IPS-NIHi11 (cell line): ENCODE measurements at places on chromosomes 3 and 15.

- no peak for DNase-seq
Observed at GRCh38 chr3:9769012-9769411, 735 bp downstream of the CAMK1 start.

GRCh38 chr15:62412686-62413085 is 247.6 kb upstream of the C2CD4B start:
- no peak for DNase-seq

DNA sequence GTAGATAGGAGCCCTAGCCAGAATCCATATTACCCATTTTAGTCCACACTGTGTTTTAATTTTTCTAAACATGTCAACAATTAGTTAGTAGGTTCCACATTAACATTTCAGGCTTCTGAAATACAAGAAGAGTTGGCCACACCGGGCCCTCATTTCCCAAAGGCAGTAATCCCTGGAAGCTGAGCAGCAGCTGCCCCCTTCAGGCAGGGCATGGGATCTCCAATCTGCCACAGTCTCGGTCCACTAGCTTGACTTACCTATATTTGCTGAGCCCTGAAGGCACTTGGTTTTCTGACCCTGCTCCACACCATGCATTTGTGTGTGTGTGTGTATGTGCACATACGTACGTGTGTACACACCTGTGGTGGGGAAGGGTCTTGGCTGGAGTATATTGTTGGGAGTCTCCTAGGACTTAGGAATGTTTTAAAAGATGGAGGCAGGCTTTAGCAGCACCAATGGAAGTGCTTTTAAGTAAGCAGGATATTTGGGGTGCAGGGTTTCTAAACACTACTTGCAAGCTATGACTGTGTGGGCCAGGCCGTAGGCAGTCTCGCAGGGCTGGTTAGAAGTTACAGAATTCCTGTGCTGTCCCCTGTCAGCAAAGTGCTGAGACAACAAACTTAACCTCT is 71.2 kb upstream of the SOX14 start:
- peak; percentile 70 for DNase-seq

DNA sequence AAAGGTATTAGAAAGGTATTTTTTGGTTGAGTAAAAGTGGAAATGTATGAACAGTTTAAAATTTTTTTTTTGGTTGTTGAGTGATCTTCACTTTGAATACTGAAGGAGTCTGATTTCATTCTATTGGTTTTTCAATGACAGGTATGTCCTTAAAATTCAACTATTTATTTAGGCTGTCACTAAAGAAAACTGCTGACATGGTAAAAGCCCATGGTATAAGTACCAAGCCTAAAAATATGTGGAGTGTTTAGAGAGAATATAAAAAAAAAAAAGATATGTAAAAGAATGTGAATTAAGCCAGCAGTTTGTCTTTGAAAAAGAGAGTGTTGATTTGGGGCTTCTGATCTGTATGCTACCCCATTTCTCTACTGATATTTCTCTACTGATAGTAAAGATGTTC is 90.3 kb upstream of the SUCLG2 start:
- DNase-seq, result no peak

GRCh38 chr3:124886168-124887056 is 753 bp downstream of the ITGB5 start:
- peak; percentile 64 for DNase-seq

GRCh38 chr15:38398134-38398533 is 55.8 kb upstream of the FAM98B start:
- no peak for DNase-seq
